ENCODE measurements at places on chromosomes 13 and 19.

- DNase-seq: no peak
These were observed 70.7 kb upstream of the GTF3A start for GRCh38 chr13:27353708-27354107.

- no peak for DNase-seq
These were observed 11.4 kb downstream of the NDFIP2 start for GRCh38 chr13:79492313-79492798.

- DNase-seq: no peak
These were observed 61.0 kb downstream of the TPT1 start for GRCh38 chr13:45280011-45280410.

GRCh38 chr13:48938308-48938943 lies 37.3 kb upstream of the FNDC3A start:
- no peak for DNase-seq

DNA sequence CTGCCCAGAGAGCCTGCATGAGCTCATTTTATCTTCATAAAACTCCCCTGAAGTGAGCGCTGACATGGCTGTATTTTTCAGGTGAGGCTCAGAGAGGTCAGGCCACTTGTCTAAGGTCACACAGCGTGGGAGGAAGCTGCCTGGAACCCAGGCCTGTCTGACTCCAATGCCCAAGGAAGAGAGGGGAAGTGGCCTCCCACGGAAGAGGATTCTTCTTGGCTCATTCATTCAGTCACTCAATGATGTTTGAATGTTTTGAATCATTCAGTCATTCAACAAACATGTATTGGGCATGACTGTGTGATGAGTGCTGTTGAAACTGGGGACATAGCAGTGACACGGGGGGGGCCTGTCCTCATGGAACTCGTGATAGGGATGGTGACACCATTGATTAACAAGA lies 12.0 kb downstream of the ACTL9 start:
- no peak for DNase-seq

DNA sequence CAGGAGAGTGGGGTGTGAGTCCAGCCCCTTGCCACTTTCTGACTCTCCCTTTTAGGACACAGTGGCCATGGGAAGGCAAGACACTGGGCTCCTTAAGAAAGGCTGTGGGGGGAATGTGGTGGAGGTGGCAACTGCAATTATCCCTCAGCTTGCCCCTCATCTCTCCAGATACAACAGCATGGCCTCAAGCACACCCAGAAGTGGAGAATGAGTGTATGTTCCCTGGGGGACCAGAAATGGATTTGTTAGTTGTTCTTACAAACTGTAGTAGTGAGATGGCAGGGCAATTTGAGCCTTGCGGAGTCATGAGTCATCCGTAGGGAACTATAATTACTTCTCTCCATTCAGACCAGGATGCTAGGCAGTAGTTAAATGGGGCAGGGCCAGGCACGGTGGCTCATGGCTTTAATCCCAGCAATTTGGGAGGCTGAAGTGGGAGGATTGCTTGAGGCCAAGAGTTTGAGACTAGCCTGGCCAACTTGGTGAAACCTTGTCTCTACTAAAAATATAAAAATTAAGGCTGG lies 25.6 kb upstream of the CXCL17 start:
- no peak for DNase-seq

DNA sequence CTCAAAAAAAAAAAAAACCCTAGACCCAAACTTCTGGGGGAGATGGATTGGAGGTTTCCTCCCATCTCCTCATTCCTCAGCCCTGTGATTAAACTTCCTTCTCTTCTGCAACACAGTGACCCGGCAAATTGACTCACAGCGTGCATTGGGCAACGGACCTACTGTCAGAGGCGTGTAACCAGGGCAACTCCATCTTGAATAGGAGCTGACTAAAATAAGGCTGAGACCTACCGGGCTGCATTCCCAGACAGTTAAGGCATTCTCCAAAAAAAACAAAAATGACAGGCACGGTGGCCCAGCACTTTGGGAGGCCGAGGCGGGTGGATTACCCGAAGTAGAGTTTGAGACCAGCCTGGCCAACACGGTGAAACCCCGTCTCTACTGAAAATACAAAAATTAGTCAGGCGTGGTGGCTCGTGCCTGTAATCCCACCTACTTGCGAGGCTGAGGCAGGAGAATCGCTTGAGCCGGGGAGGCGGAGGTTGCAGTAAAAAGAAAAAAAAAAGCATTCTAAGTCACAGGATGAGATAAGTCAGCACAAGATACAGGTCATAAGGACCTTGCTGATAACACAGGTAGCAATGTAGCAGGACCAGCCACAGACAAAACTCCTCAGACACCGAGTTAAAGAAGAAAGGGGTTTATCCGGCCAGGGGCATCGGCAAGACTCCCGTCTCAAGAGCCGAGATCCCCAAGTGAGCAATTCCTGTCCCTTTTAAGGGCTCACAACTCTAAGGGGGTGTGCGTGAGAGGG lies 5.4 kb upstream of the NLRP7 start:
- DNase-seq: no peak

GRCh38 chr13:42946927-42947326 lies 45.1 kb downstream of the EPSTI1 start:
- no peak for DNase-seq

DNA sequence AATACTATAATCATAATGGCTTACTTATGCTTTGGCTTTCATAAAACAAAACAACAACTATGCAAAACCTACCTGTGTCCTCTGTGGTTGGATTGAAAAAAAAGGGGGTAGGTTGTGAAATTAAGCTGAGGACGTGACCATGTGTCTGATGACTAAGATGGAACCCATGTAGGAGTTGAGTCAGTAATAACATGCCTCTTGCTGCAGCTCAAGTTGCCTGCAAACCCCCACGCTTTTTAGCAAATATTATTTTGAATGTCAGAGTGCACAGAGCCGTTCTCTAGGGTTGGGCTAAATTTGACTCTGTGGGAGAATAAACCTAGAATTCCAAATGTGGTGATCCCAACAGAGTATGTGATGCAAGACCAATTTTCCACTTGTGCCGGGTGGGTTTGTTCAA lies 209.3 kb downstream of the KCNRG start:
- no peak for DNase-seq
